ENCODE measurements at places on chromosomes 1 and 21.

- DNase-seq, result no peak
Observed at GRCh38 chr21:36694031-36694515, 4.8 kb upstream of the SIM2 start.

DNA sequence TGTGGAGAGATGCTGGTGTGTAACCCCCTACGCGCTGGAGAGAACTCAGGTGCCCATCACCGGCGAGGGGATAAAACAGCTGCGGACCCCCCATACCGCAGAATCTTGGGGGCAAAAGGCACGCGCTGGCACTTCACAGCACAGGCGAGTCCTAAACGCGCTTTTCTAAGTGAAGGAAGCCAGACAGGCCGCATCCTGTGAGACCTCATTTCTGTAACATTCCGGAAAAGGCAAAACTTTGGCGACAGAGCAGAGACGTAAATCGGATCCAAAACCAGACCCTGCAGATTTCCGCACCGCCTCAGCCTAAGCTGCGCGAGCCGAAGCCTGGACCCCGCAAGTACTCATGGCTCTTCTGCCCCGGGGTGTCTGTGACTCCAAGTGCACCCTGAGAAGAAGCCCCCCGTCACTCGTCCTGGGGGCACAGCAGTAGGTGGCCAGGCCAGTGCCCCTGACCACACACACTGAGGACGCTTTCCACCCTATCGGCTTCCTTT, 60.9 kb downstream of the SLX9 start:
- DNase-seq, result peak; percentile 60

- DNase-seq, result no peak
Observed at GRCh38 chr1:160083968-160084770, 2.8 kb downstream of the KCNJ9 start.

GRCh38 chr1:7060745-7061144, 275.5 kb downstream of the CAMTA1 start:
- peak; percentile 78 for DNase-seq

GRCh38 chr1:57550092-57550491, 126.2 kb upstream of the DAB1 start:
- DNase-seq, result no peak

GRCh38 chr21:34906401-34906800, 142.7 kb downstream of the RUNX1 start:
- no peak for DNase-seq

- DNase-seq, result no peak
Observed at GRCh38 chr21:38931291-38931690, 125.6 kb downstream of the ETS2 start.

DNA sequence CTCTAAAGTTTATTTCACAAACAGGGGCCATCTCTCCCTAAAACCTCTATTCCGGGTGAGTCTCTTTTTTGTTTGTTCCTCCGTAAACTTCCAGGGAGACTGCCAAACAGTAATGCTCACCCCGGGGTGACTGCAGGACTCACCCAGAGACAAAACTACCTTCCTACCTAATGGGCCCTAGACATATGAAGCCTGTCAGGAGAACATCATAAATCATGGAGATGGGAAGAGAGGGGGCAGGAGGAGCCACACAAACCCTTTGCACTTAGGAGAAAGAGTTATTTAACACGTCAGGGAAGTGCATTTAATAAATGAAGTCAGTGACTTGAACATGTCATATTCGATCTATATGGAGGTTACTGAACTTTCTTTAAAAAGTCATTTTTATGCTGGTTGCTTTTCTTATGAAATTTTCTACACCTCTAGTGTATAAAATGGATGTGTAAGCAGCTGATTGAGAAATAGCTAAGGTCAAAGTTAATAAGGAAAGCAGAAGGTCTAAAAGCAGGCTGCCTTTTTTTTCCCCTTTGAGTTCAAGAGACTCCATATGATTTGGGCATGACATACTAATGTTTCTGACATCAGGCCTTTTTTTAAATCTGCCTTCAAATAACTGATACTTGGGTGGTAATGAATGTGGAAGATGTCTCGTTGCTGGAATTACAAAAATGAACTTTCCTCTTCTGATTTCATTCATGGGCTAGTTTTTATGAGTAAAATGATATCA, 286.9 kb upstream of the USP25 start:
- no peak for DNase-seq

GRCh38 chr1:73901738-73902137, 296.2 kb downstream of the LRRIQ3 start:
- DNase-seq, result no peak

DNA sequence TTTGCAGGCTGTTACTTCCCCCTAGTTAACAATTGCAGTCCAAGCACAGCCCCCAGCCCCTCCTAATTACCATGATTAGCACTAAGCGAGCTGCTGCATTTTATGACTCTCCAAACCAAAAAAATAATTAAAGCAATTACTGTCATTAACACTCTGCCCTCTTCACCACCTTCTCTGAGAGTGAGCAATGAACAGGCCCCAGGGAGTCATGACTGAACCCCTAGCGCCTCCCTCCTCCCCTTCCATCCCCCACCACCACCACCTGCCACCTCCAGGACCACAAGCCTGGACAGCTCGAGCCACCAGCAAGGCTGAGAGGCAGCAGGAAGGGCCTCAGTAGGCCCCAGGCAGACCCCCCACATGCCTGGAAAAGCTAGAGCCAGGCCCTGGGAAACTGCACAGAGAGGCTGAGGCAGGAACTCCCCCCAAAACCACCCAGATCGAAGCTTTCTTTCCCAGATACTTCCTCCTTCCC, 35.5 kb upstream of the ZC3H12A start:
- DNase-seq, result no peak

GRCh38 chr21:36704281-36704957, 5.5 kb downstream of the SIM2 start:
- DNase-seq, result no peak

DNA sequence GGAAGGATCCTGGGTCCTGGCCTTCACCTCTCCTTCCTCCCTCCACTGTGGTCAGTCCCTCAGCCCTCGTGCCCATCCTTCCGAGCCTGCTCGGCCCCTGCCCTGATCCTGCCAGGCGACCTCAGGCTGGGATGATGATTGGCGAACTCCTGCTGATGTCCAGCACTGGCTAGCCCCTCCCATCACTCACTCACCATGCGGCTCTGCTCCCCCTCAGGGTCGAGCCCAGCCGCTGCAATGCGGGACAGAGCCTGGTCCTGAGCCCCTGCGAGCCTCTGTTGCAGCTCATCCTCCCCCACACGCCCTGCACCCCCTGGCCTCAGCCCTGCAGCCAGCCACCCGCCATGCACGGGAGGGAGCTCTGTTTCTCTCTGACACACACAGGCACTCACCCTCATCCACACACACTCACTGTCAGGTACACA, 100.2 kb downstream of the DMRTB1 start:
- DNase-seq, result peak; percentile 4

GRCh38 chr21:34270411-34270810, 93.4 kb upstream of the KCNE2 start:
- DNase-seq, result no peak

GRCh38 chr1:114103992-114104391, 49.7 kb downstream of the SYT6 start:
- peak; percentile 53 for DNase-seq

DNA sequence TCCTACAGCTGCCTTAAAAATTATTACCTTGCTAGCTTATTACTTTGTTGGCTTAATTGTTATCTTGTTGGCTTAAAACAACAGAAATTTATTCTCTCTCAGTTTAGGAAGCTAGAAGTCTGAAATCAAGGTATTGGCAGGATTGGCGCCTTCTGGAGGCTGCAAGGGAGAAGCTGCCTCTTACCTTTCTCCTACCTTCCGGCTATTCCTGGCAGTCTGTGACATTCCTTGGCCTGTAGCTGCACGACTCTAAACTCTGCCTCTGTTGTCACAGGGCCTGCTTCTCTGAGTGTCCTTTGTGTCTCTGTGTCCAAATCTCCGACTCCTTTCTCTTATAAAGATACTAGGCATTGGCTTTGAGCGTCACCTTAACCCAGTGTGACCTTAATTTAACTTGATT, 579.9 kb upstream of the B3GALT2 start:
- no peak for DNase-seq

DNA sequence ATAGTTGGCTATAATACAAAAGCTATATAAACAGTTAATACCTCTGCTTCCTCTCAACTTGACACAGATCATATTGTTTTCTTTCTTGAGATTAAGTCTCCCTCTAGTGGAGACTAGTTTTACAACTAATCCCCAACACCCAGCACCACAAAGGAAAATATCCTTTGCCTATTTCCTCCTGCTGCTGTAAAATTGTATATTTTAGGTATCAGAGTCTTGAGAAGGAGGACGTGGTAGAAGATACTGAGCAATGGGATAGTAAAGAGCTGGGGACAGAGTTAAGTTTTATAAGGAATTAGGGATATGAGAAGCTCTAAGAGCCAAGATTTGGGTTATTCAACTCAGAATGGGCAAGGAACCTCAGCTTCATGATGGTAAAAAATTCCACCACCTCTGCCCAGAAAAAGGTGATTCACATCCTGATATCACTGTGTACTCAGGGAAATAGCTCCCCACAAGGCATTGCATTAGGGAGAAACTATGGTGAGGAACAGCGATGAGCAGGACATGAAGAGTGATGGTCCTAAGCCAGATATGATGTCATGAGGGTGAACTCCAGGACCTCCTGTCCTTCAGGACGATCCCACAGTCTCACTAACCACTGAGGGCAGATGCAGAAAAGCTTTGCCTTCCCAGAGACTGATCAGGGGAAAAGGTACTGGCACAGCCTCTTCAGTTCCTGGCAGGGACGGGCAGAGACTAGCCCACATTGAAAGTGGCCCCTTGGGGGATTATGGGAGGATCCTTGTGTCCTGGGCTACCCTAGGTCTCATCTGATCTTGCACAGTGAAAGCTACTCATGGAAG, 14.7 kb upstream of the CFAP126 start:
- DNase-seq, result no peak

- DNase-seq, result peak; percentile 84
Observed at GRCh38 chr1:31788825-31789256, 24.7 kb upstream of the ADGRB2 start.

- no peak for DNase-seq
Observed at GRCh38 chr1:187313115-187313514, 484.4 kb downstream of the PLA2G4A start.

DNA sequence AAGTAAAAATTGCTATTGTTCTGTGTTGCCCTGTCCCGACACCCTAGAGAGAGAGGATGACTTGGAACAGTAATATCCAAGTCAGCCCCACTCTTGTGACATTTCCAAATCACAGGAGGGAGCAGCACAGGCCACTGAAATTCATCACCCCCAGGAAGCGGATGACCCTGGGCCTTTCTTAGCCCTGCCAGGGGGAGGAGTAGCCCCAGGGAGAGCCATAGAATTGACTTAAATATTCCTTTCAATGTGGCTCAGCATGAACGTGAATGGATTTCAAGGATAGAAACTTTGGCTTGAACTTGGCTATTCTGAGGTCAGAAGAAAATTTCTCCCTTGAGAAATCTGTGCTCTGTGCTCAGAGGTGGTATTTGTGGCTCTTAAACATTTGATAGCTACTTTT, 80.6 kb downstream of the CENPF start:
- no peak for DNase-seq

DNA sequence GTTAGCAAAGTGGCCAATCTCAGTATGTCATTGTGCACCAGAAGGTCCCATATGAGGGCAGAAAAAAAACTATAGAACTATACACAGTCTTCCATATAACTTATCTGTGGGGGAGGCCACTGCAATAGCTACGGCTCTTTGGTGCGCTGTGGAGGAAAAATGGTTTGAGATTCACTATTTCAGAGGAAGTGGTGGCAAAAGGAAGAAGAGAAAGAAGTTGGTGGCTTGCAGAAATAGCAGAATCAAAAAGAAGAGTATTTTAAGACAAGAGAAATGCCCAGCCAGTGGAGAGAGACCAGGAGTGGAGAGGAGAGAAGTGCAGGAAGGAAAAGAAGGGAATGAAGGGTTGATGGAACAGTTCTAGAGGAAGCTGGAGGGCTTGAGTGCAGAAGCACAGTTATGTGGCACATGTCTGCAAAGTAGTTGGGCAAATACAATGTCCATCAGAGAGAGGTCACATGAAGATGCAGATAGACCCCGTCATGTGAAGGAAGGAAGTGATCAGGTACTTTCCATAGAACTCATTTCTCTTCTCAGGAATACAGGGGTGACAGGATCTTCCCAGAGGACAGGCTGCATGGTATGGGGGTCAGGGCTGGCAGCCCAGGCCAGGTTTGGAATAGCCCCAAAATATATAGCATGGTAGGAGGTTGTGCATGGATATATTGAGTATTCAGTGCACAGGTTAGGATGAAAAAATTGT, 64.6 kb downstream of the RUNX1 start:
- no peak for DNase-seq

- DNase-seq, result no peak
Observed at GRCh38 chr1:208162903-208163302, 81.3 kb downstream of the PLXNA2 start.

- no peak for DNase-seq
Observed at GRCh38 chr1:168970926-168971659, 135.4 kb upstream of the ATP1B1 start.

GRCh38 chr1:29312469-29313461, 76.4 kb downstream of the PTPRU start:
- no peak for DNase-seq

DNA sequence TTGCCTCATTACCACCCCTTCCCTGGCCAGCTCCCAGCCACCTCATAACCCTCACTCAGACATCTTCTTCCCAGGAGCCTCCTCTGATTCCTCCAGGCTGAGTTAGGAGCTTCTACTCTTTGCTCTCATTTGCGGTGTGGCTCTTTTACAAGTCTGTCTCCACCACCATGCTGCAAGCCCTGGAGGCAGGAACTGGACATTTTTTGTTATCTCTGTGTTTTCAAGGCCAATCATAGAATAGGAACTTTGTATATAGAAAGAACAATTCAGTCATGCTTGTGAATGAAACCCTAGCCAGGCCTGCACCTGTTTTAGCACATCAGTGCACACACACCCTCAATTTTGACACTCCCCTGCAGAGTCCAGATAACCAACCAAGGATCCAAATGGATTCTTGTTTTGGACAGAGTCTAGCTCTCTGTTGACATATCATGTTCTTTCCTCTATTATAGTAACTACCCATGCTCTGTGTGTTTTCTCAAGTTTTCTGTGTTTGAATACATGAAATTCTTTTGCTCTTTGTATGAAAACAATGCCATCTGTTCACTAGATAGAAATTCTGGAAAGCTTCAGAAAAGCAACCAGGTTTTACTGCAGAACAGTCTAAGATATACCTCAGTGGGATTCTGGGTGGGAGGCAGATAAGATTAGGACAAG, 60.9 kb upstream of the ZNF648 start:
- DNase-seq, result no peak

GRCh38 chr1:234915924-234916675, 212.5 kb downstream of the TOMM20 start:
- peak; percentile 60 for DNase-seq

DNA sequence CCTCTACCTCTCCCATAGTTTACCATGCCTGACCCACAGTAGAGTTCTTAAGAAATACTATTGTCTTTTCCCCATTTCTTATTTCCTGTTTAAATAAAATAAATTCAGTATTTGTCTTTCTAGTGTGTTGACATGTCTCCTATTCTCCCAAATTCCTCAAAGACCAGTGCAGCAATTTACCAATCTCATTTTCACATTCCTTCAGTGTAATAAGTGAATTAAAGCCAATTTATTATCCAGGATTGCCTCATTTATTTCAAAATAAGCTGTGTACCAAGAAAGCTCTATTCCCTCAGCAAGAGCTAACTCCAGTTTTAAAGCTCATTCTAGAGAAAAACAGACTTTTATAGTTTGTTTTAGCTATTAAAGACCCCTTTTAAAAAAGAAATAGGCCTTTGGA, 49.9 kb downstream of the DISC1 start:
- no peak for DNase-seq
